Aorta (tissue), 5 donors: ENCODE measurements at places on chromosomes 16 and 17. TPM values are rescaled to one million over a fixed set of nuclear protein-coding genes. Genes with fewer than 3 reads are reported as not detected.

DNA sequence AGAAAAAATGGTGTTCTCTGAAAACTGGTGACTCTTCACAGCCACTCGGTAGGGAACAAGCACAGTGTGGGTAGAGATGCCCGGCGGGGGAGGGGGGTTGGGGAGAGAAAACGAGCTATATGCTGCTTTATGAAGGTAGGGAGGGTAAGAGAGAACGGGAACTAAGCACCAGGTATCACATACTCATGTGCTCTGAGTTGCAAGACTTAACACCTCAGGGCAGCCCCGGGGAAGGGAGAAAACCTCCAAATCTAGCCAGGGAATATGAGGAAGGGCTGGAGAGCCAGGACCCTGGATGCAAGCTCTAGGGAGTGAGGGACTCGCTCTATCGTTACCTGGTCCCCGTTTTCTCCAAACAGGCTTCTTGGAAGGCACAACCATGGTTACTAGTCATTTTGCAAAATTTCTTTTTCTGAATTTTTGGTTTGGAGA, 35.3 kb downstream of the HIC1 start:
- no peak for DNase-seq

Gene RSAD1
- polyA plus RNA-seq = 12.1 TPM

Gene TMED6
- polyA plus RNA-seq = not detected

- DNase-seq = no peak
Measured at GRCh38 chr16:49603956-49604355, 230.4 kb downstream of the C16orf78 start.

GRCh38 chr16:19301931-19302330, 16.4 kb downstream of the CLEC19A start:
- no peak for DNase-seq

GRCh38 chr17:68060336-68060735, 24.8 kb downstream of the KPNA2 start:
- DNase-seq = no peak

GRCh38 chr17:40038882-40039513, 15.2 kb downstream of the MED24 start:
- peak; percentile 80 for DNase-seq

- DNase-seq = no peak
Measured at GRCh38 chr16:1125471-1125870, 27.4 kb upstream of the CACNA1H start.

DNA sequence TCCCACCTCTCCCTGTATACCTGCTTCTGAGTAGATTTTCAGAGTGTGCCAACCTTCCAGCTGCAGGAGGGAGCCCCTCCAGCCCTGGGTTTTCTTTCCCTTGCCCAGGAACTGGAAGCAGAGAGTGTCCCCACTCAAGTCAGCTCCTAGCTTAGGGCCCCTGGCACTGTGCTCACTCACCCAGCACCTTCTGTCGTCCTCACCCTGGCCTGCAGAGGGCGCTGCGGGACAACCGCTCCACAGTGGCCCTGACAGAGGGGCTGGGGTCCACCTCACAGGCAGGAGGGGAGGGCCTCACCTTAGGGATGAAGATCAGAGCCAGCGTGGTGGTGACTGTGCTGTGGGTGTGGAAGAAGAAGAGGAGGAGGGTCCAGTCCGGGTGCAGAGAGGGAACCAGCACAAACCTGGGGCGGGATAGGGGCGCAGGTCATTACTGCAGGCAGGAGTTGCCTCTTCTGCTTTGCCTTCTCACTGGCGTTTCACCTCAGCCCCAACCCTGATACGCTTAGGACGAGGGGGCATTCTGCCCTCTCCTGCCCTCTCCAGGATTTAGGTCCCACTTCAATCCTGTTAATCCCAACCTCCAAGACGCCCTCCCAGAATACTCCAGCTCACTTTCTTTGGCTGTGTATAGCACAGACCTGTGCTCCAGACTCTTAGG, 10.0 kb downstream of the GPR179 start:
- DNase-seq = peak; percentile 70

DNA sequence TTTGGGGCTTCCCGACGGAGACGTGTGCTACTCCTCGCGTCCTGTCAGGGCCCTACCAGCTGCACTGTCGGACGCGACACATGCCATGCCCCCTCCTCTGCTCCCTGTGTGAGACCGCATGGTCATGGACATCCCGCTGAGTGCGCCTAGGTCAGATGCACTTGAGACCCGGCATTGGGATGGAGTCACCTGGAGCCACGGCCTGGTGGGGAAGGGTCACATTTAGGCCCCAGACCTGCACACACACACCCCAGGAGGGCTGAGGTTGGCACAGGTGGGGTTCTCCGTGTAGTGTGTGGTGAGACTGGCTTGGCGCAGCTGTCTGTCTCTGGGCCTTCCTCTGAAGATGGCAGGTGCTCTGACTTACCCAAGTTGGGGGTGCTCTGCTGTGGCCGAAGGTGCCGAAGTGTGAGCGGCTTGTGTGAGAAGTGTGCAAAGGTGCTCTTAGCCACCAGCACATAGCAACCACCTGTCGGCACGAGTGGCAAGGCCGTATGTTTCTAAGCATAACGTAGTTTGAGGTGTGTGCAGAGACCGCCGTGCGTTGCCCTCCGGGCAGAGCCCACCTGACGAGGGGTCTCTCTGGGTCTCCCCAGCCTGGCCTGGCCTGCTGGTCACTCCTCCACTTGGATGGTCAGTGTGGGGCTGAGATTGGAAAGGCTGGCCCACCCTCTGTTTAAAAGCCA, 108.6 kb downstream of the BANP start:
- DNase-seq = peak; percentile 30

Gene CDH3
- polyA plus RNA-seq = not detected

GRCh38 chr17:2237521-2237921, 66.1 kb downstream of the SMG6 start:
- DNase-seq = no peak

Gene GNGT2
- 1.00 TPM for polyA plus RNA-seq

- DNase-seq = peak; percentile 92
Measured at GRCh38 chr17:75113798-75114551, 4.2 kb downstream of the ARMC7 start.

Gene VASN
- 51.3 TPM for polyA plus RNA-seq

Gene RUNDC3A
- polyA plus RNA-seq = 0.26 TPM

Gene VMO1
- polyA plus RNA-seq = 15.5 TPM

Gene SPHK1
- 8.6 TPM for polyA plus RNA-seq

Gene CES3
- 1.5 TPM for polyA plus RNA-seq

DNA sequence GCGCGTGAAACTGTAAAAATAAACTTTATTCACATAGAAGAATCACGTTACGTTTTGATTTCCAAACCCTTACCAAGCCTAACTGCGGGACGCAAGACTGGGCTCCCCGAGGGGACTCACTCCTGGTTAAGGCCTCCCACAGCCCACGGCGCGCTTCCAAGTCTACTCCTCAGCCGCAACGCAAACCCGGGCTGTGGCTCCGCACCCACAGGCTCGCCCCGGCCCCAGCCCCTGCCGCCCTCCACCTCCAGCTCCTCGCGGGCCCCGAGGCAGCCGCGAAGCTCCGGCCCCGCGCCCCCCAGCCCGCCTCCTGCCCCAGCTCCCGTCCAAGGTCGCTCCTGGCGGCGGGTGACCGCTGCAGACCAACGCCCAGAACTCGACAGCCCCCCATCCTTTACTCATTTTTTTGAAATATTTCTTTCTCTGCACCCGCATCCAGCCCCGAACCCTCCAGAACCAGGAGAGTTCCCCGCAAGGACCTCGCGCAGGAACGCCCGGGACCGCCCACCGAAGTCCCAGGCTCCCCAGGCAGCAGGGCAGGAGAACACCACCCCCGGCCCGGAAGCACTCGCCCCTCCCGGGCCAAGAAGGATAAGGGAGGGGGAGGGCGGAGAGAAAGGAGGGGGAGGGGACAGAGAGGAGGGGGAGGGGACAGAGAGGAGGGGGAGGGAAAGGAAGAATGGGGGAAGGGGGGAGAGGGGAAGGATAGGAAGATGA, 912 bp downstream of the USP22 start:
- DNase-seq = peak; percentile 93

DNA sequence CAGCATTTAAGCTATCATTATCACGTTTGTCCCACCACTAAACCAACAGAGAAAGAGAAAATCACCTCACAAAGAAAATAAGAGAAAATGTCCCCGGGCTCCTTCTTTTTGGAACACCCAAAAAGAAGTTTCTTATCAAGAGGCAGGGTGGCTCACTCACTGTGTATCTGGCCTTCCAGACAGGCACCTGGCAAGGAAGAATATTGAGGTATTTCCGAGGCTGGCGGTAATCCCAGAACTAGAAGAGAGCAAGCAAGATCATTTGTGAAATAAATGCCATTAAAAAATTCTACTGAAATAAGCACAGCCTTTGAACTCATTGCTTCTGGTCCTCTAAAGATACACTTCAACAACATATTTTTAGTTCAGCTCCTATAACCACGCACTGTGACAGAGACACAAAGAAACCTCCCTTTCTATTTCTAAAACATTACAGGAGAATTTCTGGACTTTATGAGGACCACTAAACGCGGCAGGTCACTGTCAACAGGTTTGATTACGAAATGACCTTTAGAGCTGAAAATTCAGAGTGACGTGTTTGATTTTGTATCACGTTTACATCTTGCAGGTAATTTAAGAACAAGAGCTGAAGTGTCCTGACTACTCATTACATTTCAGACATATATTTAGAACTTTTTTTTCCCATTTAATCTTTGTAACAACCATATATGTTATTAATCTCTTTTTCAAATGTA, 61.0 kb downstream of the WDR59 start:
- no peak for DNase-seq

- peak; percentile 77 for DNase-seq
Measured at GRCh38 chr17:14302091-14302430, 1.2 kb downstream of the HS3ST3B1 start.

DNA sequence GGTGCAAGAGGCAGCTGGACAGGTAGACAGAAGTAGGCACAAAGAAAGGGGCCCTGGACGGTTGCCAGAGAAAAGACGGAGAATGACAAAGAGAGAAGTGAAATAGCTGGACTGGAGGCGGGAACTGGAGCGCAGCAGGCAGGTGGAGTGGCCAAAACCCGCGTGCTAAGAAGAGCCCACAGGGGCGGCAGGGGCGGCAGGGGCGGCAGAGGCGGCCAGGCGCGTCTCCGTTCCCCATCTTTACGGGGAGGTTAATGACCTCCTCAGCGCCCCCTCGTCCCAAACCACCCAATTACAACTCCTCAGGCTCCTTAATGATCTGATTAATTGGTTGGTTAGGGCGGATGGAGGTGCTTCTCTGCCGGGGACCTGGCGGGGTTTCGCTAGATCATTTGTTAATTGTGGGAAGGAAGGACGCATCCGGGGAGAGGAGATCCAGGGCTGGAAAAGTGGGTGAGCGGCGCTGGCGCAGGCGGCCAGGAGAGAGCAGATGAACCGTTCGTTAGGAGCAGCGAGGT, 15.4 kb upstream of the HOXB9 start:
- no peak for DNase-seq

GRCh38 chr17:59002126-59002525, 104.6 kb downstream of the TRIM37 start:
- DNase-seq = no peak

GRCh38 chr16:30096862-30097563, 1.0 kb upstream of the YPEL3 start:
- DNase-seq = no peak

DNA sequence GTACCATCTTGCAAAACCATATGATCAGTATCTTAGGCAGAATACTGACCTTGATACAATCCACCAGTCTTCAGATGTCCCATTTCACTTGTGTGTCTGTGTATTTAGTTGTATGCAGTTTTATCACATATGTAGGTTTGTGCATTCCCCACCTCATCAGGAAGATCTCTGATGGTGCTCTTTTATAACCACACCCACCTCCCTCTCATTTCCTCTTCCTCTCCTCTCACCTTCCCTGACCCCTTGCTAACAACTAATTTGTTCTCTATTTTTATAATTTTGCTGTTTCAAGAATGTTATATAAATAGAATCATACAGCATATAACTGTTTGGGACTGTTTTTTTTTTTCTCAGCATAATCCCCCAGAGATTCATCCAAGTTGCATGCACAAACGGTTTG, 52.0 kb upstream of the ACSM2B start:
- no peak for DNase-seq

GRCh38 chr17:42414704-42415409, 8.2 kb downstream of the CAVIN1 start:
- DNase-seq = peak; percentile 39

DNA sequence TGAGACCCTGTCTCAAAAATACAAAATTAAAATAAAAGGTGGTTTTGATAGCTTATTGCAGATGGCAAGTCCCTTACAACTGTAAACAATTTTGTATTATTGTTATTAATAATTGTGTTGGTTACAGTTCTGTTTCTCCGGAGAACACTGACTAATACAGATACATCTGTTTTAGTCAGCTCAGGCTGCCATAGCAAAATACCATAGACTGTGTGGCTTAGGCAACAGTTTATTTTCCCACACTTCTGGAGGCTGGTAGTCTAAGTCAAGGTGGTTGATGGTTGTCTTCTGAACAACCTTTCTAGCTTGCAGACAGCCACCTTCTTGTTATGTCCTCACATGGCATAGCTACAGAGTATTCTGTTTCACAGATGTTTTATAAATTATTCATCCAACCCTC, 14.2 kb upstream of the IL21R start:
- no peak for DNase-seq

DNA sequence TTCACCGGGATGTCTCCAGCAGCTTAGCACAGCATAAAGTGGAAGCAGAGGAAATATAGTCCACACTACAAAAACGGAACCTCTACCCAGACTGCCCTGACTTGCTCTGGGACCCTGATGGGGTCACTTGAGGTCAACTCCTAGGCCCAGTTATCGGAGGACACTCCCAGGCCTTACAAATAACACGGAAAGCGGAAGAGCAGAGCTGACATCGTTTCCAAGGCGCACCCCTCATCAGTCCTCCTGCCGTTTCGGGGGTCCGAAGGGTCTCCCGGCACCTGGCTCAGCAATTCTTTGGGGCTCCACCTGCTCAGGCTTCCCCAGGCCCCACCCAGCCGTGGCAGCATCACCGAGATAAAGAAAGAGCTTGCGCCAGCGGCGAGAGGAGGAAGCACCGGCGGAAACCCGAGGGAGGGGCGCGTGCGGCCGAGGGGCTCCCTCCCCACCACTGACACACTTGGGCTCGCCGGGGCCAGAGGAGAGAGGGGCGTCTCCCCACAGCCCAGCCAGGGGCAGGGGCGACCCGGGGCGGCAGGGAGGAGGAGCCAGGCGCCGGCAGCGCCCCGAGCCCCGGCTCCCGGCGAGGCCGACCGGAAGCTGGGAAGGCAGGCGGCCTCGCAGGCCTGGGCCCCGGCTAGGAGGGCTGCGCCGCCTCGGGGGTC, 727 bp downstream of the CORO7 start:
- DNase-seq = peak; percentile 78

DNA sequence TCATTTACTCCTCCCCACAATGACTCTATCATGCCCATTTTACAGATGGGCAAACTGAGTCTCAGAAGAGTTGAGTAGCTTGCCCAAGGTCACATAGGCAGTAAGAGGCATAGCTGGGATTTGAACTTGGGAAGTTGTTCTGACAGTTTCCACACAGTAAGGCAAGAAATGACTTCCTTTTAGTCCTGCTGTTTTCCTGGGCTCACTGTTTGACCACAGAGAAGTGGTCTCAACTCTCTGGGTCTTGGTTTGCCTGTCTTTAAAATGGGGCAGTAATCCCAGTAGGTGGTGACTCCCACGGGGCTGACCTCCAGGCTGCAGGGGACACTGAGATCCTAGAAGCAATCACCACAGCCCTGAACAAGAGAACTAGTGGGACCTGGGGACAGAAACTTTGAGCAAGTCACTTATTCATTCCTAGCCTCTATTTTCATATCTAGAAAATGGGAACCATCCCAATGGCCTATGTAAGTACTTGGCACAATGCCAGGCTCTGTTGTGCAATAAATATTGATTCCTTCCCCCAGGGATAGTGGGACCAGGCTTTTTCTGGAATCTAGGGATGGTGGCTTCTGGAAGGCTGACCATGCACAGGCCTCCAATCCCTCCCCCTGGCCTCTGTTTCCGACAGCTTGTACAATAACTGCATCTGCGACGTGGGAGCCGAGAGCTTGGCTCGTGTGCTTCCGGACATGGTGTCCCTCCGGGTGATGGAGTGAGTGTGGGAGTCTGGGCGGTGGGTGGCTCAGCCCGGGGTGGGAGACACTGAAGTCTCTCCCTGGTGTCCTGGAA, 20.5 kb downstream of the DEXI start:
- DNase-seq = no peak
